Naive thymus-derived CD4-positive, alpha-beta T cell (primary cell): ENCODE measurements at places on chromosomes 4 and X. TPM values are rescaled to one million over a fixed set of nuclear protein-coding genes. Genes with fewer than 3 reads are reported as not detected.

The HHIP gene
- total RNA-seq: 0.19 TPM

The UNC5C gene
- not detected for total RNA-seq

The XG gene
- 0.71 TPM for total RNA-seq

DNA sequence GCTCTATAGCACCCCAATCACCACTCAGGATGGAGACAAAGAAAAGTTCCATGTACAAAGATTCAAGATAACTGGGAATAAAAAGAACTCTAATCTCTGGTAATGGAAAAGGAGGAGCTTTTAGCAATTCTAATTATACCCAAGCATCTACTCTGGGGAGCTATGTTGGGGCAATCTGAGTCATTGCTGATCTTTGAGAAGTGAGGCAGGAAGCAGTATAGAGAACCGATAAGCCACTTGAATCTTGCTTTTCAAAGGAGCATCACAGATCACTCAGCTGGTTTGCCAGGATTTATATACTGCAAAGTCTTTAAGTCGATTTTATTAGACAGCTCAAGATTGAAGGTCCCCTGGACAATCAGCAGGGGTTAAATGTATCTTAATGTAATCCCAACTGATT, 220.0 kb downstream of the ENOX2 start:
- no peak for DNase-seq
- no peak overlapping the region for H3K27ac ChIP-seq
- no peaks in the 10 kb centered on the region for H3K27me3 ChIP-seq
- no peak overlapping the region for H3K4me3 ChIP-seq
- H3K36me3 ChIP-seq: no peaks in the 10 kb centered on the region
- no peaks in the 10 kb centered on the region for H3K4me1 ChIP-seq

DNA sequence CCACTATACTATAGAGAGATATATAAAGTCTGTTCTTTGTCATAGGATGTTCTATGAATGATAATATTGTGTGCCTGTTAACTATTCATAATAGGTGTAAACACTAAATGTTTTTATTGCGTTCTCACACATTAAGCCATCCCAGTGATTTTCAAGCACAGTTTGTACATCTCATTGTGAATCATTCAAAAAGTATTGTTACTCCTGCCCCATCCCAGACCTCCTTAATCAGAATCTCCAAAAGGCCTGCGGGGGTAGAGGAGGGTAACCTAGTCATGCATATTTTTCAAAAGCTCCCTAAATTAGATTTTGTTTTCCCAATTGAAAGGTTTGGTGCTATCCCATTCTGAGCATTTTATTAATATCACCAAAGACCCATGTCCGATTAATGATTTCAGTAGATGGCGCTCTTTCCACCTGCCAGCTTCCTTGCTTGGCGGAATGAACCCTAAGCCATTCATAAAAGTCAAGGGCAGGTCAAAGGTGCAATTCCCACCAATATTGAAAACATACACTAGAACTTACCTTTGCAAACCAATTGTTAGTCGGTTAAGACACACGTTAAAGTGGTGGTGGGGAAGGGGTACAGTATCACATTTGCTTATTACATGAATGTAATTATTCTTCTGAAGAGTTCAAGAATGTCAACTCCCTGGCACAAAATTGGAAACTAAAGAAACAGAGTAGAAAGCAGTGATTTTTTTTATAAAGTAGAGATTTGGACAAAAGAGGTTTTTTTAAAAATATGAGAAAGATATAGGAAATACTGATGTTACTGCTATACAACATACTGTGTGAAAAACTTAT, 5.8 kb upstream of the TET2 start:
- peak; percentile 49 for DNase-seq
- no peaks in the 10 kb centered on the region for H3K27me3 ChIP-seq
- H3K36me3 ChIP-seq: no peaks in the 10 kb centered on the region
- peaks cover under 1% of the 10 kb centered on the region for H3K4me1 ChIP-seq
- no peak overlapping the region for H3K27ac ChIP-seq
- H3K4me3 ChIP-seq: no peak overlapping the region

GRCh38 chr4:94841864-94842221, 84.1 kb downstream of the BMPR1B start:
- no peaks in the 10 kb centered on the region for H3K27me3 ChIP-seq
- H3K4me3 ChIP-seq: no peak overlapping the region
- H3K27ac ChIP-seq: no peak overlapping the region
- no peaks in the 10 kb centered on the region for H3K4me1 ChIP-seq

DNA sequence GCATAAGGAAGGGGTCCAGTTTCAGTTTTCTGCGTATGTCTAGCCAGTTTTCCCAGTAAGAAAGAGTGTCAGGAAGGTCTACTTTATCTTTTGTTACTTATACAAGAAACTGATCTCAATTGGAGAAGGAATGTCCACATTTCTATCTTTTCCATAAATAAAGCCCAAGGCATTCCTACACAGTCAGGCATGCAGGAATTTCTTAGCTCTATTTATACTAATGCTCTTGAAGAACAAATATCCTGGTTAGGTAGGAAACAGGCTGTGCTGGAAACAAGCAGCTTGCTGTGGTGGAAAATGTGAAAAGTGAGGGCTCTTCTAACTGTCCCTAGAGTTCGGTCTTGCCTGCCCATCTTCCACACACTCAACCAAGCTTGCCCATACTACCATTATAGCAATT, 37.9 kb upstream of the PITX2 start:
- no peak overlapping the region for H3K4me3 ChIP-seq
- no peaks in the 10 kb centered on the region for H3K4me1 ChIP-seq
- H3K27ac ChIP-seq: no peak overlapping the region
- no peaks in the 10 kb centered on the region for H3K27me3 ChIP-seq
- H3K36me3 ChIP-seq: no peaks in the 10 kb centered on the region
- DNase-seq: no peak
